ENCODE measurements at places on chromosomes 3 and 15.

- no peak for DNase-seq
Observed at GRCh38 chr15:87743562-87743961, 513.0 kb downstream of the NTRK3 start.

- DNase-seq = peak; percentile 94
Observed at GRCh38 chr15:68055224-68055705, 1.1 kb downstream of the PIAS1 start.

DNA sequence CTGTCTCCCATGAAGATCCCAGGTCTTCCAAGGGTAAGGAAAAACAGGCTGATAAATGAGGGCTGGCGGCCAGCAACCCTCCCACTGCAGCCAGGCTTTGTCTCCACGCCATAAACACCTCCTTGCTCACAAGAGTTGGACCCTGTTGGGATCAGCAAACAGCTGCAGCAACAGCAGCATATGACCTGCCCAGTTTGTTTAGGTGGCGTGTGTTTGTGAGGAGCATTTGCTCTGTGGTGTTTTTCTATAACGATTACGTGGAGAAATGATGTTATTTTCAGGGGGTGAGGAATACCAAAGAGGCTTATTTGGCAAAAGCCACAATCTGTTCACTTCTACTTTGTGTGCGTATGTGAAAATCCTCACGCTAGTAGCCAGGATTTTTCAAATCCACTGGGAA is 58.5 kb downstream of the RFTN1 start:
- no peak for DNase-seq

- no peak for DNase-seq
Observed at GRCh38 chr15:27183201-27183600, 212.2 kb downstream of the GABRG3 start.

GRCh38 chr15:42144841-42145375 is 11.5 kb downstream of the PLA2G4F start:
- DNase-seq = no peak

GRCh38 chr15:87935583-87935982 is 321.0 kb downstream of the NTRK3 start:
- DNase-seq = no peak

- DNase-seq = no peak
Observed at GRCh38 chr3:127427156-127427555, 139.3 kb upstream of the PRR20G start.

DNA sequence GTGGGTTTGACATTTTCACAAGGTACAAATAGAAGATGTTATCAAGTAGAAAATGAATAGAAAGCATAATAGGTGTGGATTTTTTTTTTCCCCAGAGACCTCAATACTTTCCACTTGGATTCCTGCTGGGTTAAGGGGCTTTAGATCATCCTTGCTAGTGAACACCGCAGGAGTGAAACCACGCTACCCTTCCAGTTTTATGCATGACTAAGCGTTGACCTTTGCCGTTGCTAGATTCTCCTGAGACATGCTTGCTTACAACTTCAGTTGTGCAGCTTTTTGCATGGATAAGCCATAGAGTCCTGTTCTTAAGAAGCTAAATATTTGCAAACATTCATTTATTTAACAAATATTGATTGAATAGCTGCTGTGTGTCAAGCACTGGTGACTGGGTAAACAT is 299.7 kb upstream of the LMCD1 start:
- no peak for DNase-seq

DNA sequence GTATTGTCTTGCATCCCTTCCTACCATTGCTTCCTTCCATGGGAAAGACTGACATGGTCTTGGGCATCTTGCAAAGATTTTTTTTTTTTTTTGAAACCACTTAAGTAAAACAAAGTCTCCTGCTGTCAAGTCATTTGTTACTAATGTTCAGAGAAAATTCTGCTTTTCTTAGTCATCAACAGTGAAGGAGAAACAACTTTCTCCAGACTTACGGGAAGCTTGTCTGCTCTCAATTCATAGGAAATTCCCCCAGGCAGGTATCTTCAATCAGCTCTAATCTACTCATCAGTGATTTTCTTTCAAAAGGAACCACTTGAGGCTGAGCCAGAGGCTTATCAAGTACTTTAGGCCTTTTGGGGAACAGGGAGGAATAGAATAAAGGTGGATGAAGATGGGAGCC is 15.9 kb upstream of the DRD3 start:
- no peak for DNase-seq

- DNase-seq = no peak
Observed at GRCh38 chr15:66310786-66311185, 17.4 kb downstream of the DIS3L start.

DNA sequence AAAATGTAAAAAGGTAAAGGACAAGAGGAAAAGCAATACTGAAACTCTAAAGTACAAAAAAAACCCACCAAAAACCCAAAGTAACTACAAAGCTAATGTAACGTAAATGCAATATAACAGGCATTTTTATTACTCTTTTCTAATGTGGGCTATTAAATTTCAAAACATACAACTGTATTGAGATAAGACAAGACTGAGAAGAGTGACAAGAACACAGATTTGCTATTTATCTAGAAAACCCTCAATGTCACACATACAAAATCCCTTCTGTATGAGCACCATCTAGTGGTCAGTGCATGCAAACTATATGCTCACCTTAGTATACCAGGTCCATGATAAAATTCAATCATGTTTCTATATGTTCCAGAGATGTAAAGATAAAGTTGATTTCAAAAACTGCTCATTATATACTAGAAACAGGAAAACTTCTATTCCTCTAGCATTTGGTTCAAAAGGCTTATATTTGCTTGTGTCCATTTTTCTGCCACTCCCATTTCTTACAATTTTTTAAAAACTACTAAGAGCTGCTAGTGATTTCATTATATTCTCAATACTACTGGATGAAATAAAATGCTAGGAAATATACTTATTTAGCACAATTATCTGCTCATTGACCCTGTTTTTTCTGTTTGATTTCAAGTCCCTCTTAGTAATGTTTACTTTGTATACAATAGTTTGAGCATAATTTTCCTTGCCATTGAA is 111.4 kb downstream of the DLG1 start:
- peak; percentile 90 for DNase-seq

DNA sequence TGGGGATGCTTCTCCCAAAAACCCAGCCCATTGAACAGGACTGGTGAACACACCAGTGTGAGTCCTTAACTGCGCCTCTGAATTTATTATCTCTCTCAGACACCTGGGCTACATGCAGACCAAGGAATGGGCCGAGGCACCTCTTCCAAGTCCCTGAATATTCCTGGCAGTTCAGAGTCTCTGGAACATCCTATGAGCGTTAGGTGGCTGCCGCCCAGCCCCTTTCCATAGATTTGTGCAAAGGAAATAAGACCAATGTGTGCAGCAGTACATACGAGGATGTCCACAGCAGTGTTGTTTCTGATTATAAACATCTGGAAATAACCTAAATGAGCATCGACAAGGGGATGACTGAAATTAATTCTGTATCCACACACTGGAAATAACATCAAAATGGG is 104.9 kb upstream of the RPL32 start:
- no peak for DNase-seq

DNA sequence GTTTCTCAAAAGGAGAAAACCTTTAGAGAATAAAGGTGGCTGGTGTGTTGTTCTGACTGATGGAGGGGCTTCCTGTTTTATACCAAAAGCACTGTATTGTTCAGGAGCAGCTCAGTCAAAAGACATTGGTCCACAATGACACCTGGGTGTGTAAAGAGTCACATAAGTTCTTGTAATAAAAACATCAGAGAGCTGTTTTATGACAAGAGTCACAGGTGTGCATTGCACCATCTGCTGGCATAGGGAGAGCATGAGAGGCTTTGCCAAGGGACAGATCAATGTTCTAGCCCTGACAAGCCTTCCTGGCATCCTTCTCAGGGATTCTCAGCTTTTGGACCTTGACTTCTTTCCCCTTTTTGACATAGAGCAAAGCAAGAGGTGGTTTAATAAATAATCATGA is 20.4 kb downstream of the ARPP21 start:
- DNase-seq = peak; percentile 76

DNA sequence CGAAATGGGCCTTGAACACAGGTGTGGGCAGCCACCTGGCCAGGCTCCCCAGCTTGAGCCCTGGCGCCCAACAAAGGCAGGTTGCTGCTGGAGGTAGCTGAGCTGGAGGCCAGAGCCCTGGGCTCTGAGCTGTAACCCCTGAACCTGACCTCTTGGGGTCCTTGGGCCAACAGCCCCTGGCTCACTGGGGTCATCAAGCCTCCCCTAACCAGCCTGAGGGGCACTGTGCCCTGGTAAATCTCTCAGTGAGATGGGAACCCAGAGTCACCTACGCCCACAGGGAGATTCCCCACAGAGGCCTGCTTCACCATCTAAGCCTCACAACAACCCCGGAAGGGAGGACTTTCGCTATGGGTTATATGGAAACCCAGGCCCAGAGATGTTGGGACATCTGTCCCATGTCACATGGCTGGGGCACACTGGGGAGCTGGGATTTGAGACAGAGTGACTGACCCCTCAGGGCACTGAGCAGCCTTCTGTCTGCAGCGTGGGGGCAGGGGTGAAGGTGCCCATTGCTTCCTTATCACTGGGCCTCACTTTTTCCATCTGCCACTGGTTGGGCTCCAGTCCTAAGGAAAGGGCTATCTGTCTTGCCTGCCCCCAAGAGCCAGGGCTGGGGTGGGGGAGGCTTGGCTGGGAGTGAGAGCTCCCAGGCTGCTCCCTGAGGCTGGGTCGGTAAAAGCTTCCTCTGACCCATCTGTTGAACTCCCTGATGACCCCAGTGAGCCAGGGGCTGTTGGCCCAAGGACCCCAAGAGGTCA is 59.1 kb downstream of the IQSEC1 start:
- DNase-seq = no peak

- no peak for DNase-seq
Observed at GRCh38 chr3:22634433-22634832, 568.7 kb upstream of the UBE2E2 start.

GRCh38 chr15:62781081-62781497 is 261.5 kb upstream of the TPM1 start:
- no peak for DNase-seq

GRCh38 chr3:114727373-114727772 is 419.7 kb downstream of the ZBTB20 start:
- peak; percentile 16 for DNase-seq

GRCh38 chr15:66617137-66618090 is 51.6 kb upstream of the LCTL start:
- DNase-seq = no peak

- peak; percentile 46 for DNase-seq
Observed at GRCh38 chr3:131501949-131502348, 822 bp downstream of the MRPL3 start.

- no peak for DNase-seq
Observed at GRCh38 chr3:64437131-64437530, 211.9 kb upstream of the PRICKLE2 start.

GRCh38 chr3:73626106-73626505 is 1.4 kb upstream of the PDZRN3 start:
- DNase-seq = no peak

DNA sequence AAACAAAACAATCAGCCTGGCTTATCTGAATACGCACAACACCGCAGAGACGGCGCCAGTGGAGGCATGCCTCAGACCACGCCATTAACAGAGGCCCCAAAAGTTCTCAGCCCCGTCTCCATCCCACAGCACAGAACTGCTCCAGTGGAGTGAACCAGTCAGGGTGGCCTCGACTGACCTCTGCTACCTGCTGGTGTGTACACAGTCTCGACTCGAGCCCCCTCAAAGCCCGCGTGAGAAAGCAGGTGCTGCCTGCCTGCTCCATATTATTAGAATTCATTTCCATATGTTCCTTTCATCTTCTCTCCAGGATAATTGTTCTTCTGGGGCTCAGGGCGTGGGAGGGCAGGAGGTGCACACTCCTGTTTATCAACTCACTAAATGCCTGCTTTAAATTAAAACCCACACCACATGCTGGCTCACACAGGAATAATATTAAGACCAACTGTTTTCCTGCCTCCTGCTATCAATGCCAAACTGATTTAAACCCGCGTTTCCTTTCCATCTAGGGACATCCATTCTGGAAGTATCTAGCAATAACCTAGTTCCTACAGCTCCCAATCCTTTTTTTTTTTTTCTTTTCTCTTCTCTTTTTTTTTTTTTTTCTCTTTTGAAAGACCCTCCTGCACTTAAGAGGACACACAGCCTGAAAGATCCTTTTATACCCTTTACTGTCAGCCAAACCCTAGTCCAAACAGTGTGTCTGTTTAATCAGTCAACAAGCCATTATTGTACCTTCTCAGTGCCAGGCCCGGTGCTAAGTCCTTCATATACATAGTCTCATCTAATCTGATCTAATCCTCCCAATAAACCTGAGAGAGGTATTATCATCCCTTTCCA is 101.2 kb downstream of the TLE3 start:
- no peak for DNase-seq

DNA sequence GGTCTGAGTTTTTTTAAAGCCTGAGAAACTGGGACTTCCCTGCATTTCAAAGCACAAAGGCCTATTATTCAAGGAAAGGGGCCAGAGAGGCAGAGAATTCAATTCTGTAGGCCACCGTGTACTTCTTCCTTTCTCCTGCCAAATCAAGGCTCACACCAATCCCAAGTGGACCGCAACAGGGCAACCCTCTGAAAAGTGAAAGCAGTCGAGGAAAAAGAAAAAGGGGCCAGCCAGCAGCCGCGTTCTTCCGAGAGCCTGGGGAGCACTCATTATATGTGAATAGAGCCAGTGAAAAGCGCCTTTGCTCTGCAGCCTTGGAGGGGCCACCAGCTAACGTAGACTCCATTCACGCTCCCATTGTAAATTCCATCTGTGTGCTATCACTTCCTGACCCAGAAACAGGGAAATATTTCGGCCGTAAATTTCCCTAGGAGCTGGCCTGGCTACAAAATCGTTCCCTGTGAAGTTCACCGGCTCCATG is 45.9 kb upstream of the THUMPD3 start:
- DNase-seq = no peak

DNA sequence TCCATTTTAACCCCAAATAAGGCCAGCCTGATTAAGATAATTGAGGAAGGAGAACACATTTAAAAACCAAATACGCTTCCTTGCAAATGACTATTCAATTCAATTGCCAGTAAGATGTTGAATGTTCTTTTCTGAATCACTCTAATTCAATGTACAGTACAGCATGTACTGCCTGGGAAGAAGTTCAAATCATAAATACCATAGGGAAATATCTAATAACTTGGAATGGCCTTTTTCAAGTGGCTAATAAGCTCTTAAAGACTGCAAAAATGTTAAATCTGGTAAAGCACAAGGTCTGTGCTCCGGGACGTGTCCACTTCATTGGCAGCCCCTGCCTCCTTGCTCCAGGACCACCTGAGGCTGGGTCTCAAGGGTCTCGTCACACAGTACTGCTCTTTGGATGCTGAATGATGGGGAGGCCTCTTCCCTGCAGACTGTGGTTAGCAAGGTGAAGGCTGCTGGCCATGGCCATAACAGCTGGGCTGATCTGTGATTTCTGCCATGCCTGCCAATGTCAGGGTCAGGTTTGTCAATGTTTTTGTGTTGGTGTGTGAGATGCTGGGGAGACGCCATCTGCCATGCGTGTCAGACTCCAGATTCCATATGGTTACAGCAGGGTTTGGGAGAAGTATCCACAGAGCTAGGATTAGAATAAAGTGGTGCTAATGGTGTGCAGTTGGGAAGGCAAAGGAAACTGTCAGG is 300.5 kb downstream of the ADAMTS17 start:
- no peak for DNase-seq

DNA sequence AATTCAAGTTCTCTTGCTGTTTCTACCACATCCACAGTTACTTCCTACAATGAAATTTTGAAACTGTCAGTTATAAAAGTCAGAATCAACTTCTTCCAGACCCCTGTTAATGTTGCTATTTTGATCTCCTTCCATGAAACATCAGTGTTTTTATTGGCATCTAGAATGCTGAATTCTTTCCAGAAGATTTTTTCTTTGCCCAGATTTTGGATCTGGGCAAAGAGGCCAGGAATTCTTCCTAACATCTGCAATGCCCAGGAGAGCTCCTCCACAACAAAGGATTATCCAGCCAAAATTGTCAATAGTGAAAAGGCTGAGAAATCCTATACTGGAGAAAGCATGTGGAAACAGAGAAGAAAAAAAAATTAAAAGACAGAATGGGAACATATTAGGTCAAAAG is 75.5 kb downstream of the SERPINI1 start:
- DNase-seq = no peak
